ENCODE measurements at places on chromosomes 1 and 21. TPM values are rescaled to one million over a fixed set of nuclear protein-coding genes. Genes with fewer than 3 reads are reported as not detected.

DNA sequence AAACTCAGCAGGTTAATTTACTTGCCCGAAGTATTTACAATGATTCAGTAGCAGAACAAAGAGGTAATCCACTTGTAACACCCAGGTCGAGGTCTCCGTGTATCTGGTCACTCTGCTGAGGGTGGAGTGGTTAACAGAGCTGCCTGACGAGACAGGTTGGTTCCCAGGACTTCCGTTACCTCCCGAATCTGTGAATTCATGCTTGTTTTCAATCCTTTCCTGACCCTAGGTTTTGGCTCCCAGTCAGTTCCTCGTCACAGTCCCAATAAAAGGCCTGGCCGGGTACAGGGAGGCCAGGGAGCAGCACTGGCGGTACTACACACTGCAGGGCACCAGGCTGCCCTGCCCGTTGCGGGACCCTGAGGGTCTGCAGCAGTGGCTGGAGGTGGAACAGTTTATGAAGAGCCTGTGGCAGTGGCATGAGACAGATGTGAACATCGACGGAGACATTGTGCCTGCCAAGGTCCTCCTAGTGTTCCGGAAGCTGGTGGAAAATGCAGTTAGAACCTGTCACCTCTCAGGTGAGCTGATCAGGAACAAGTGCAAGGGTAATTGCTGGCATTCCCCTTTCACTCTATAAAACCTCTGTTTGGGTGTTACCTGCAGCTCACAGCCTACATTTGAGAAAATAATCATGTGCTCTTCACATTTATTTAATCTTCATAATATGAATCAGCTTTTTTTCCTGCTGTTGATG, 12.8 kb downstream of the MAB21L3 start:
- no peak for DNase-seq

- no peak for DNase-seq
These were observed 3.2 kb upstream of the SNAPIN start for GRCh38 chr1:153655333-153655732.

GRCh38 chr1:109635862-109636200, 16.2 kb downstream of the AMPD2 start:
- no peak for DNase-seq

DNA sequence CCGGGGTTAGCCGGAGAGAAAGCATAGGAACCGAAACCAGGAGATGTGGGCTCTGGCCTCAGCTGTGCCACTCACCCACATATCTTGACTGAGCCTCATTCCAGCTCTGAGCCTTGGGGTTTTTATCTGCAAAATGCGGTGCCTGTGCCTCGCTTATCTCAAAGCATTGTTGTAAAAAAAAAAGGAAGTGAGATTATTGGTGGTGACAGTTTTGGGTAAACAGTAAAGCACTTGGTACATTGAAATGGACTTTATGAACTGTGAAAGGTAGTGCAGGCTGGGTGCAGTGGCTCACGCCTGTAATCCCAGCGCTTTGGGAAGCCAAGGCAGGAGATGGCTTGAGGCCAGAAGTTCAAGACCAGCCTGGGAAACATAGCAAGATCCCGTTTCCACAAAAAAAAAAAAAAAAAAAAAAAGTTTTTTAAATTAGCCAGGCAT, 3.8 kb downstream of the PTAFR start:
- DNase-seq, result no peak

DNA sequence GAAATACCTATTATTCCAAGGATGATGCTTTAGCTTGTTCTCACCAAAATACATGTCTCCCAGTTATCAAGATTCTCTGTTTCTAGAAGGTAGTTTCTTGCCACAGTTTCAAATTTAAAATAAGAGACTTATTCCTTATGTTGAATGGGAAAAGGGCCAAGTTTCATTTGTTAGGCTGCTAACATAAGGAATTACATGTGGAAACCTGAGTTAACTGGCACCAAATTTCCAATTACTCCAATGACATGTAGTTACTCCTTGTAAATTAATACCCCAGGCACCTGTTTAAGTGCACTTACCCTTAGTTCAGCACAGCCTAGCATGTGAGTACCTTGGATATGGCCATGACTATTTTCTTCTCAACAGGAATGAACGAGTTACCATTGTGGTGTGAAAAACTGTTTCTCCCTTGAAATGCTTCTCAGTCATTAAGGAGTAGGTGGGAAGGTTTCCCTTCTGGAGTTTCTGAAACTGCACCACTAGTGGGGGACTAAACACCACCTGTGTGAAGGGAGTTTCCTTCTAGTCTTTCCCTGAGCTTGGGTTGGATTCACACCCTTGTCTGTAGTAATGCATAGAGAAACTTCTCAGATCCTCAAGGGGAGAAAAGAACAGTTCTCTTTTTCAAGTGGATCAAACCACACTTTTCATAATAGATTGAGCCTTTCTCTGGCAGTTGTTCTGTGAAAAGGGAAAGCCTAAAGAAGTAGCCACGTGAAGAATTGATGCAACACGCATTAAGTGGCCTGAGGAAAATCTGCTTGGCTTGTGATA, 32.3 kb upstream of the LRRC8C start:
- no peak for DNase-seq

GRCh38 chr1:56904663-56905397, 50.2 kb downstream of the C8A start:
- no peak for DNase-seq

DNA sequence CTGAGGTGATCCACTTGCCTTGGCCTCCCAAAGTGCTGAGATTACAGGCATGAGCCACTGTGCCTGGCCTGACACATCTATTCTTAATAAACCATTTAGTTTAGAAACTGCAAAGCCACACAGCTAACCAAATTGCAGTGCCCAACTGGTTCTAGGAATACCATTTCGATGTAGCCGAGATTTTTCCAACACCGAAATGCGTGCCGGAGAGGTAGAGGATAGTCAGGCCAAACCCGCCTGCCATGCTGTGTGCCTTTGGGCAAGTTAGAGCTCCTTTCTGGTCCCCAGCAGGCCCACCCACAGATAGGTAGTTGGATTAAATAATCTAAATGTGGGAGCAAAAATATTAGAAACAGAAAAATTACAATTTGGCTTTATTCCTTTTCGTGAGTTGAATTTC, 254.4 kb downstream of the FOXD2 start:
- DNase-seq, result peak; percentile 11

GRCh38 chr1:186534401-186534800, 73.5 kb upstream of the PDC start:
- no peak for DNase-seq

GRCh38 chr1:119435052-119435451, 20.1 kb downstream of the HSD3B2 start:
- no peak for DNase-seq

- DNase-seq, result no peak
These were observed 10.7 kb upstream of the OTUD7B start for GRCh38 chr1:150021191-150021694.

DNA sequence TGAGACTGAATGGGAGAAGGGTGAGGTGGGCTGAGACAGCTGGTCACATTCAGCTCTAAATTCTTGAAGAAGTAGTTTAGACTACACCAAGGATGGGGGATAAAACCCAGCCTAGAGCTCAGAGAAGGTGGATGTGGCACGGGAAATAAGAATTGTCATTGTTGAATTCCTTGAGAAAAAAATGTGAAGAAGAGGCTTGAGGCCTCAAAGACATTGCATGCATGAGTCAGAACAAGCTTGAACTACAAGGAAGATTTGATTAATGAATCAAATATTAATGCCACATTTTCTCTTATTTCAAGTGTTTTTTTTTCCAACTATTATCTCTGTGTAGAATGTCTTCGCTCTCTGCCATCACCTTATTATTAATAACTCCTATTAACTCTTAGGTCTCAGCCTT, 58.9 kb downstream of the MAP3K7CL start:
- DNase-seq, result no peak

GRCh38 chr1:228415221-228415620, 1.4 kb downstream of the TRIM17 start:
- DNase-seq, result no peak

GRCh38 chr1:205940710-205941109, 2.5 kb downstream of the SLC26A9 start:
- DNase-seq, result no peak

DNA sequence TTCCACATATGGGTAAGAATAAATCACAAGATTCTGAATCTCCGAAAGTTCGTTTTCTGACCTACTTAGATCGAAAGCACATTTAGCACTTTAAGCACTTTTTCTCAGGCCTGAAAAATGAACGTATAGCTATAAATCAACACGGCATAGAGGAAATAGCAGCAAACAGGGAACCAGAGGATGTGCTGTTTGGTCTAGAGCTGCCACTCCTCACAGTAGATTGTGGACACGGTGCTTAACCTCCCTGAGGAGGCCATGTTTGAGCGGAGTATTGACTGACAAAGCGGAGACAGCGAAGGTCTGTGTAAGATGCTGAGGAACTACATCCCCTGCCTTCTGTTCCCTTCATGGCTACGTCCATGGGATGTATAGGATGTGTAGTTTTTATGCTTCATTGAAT, 452.8 kb upstream of the NCAM2 start:
- DNase-seq, result no peak

- no peak for DNase-seq
These were observed 65.5 kb upstream of the CR1L start for GRCh38 chr1:207579436-207579799.

DNA sequence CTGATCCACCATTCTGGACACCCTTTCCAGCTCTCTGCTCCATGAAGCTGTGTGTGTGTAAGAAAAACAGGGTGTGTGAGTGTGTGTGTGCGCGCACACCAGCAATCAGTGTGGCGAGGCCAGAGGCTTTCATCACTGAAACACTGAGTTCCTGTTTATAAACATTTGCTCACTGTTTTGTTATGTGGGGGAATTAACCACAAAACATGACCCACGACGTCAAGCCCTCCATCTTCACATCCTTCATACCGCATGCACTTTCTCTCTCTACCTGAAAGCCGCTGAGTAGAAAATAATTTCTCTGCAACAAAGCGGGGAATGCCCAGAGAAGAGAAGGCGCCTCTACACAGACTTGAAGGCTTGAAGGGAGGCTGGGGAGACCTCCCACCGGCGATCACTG, 148.9 kb upstream of the IRF2BP2 start:
- no peak for DNase-seq

- DNase-seq, result peak; percentile 41
These were observed 22.0 kb downstream of the PRKCZ start for GRCh38 chr1:2072109-2072806.

DNA sequence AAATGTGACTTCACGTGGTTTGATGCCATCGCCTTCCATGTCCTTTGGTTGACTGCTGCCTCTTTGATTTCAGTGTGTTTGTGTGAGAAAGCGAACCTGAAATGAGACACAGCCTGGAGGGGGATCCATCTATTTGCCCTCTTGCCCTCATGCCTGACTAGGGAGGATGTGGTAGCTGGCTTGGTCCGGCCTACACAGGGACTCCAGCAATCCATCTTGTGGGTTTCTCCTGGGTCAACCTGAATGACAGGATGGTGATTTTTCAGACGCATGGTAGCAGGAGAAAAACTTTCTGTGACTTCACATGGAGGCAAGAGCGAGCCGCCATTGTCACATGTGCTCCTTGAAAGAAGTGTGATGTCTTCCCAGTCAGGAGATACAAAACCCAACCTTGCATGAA, 117.9 kb upstream of the DNAH14 start:
- peak; percentile 26 for DNase-seq

GRCh38 chr1:78096976-78097375, 51.2 kb downstream of the GIPC2 start:
- DNase-seq, result no peak

- no peak for DNase-seq
These were observed 357.2 kb downstream of the RGS7 start for GRCh38 chr1:240999826-241000225.

DNA sequence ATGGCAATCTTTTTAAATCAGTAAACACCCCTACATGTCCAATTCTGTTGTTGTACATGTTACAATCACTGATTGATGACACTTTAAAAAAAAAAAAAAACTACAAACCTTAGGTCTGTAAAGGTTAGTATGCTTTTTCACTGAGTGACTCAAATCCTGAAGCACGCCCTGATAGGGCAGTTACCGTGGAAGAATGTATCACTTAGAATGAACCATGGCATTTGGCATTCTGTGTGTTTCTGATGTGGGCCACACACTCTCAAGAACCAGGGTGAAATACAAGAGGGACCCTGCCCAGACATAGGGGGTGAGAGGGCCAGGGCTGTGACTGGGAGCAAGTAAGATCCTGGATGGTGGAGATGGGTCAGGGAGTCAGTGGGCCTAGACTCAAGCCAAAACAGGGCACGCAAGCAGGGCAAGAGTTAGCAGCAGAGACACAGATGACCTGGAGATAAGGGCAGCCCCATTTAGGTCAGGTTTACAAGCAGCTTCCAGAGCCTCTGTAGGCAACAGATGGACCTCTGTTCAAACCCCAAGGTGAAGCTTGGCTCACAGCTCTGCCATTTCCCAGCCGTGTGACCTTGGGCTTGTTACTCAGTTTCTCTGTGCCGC, 47.6 kb upstream of the DMRTB1 start:
- DNase-seq, result no peak

GRCh38 chr21:45323487-45324311, 36.0 kb upstream of the POFUT2 start:
- peak; percentile 90 for DNase-seq

DNA sequence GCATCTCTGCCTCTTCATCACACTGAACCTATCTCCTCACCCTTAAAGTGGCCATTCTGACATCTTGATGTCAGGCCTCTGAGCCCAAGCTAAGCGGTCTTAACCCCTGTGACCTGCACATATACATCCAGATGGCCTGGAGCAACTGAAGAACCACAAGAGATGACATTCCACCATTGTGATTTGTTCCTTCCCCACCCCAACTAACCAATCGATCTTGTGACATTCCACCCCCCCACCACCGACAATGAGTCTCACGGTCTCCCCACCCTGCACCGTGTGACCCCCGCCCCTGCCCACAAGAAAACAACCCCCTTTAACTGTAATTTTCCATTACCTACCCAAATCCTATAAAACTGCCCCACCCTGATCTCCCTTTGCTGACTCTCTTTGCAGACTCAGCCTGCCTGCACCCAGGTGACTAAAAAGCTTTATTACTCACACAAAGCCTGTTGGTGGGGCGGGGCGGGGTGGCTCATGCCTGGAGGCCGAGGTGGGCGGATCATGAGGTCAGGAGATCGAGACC, 21.0 kb upstream of the PINK1 start:
- DNase-seq, result no peak

DNA sequence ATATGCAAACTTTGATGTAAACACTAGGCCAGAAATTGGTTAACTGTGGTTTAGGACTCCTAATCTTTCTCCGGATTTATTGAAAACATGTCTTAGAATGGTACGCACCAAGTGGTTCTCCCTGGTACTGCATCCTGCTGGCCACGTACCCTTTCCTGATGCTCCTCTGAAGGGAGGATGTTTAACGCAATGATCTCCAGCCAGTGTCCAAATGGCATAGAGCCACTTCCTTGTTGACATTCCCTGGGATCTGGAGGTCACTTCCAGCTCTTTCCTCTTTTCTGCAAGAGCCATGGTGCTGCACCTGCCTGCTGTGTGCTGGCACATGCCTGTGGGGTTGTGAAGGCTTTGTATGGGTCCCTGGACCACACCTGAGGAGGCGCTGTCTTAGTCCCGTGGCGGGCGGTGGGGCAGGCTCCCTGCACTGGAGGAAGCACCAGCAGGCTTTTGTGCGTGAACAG, 53.9 kb downstream of the GALNT2 start:
- DNase-seq, result no peak

B3GALT5 gene
- polyA plus RNA-seq, result 0.10 TPM

ITLN2 gene
- 4.5 TPM for polyA plus RNA-seq

DDAH1 gene
- 12.8 TPM for polyA plus RNA-seq

DNASE2B gene
- not detected for polyA plus RNA-seq

PDZK1IP1 gene
- polyA plus RNA-seq, result 1.3 TPM

FBLIM1 gene
- 584 TPM for polyA plus RNA-seq

CLCNKB gene
- polyA plus RNA-seq, result 0.23 TPM

RUNX1 gene
- polyA plus RNA-seq, result 5.0 TPM

LCE1F gene
- not detected for polyA plus RNA-seq

CLCNKA gene
- polyA plus RNA-seq, result 4.5 TPM

NTNG1 gene
- not detected for polyA plus RNA-seq

OLFML3 gene
- polyA plus RNA-seq, result 17.3 TPM

GPR52 gene
- not detected for polyA plus RNA-seq

Data from aorta (tissue), 5 donors.